Stimulated activated CD8-positive, alpha-beta memory T cell treated with anti-CD3 and anti-CD28 coated beads, Interleukin-2, amount 100 ng/mL, for 1 hour (primary cell): ENCODE measurements at places on chromosomes 1 and 21.

GRCh38 chr21:38257667-38258066 is 876 bp downstream of the KCNJ15 start:
- no peak for DNase-seq

DNA sequence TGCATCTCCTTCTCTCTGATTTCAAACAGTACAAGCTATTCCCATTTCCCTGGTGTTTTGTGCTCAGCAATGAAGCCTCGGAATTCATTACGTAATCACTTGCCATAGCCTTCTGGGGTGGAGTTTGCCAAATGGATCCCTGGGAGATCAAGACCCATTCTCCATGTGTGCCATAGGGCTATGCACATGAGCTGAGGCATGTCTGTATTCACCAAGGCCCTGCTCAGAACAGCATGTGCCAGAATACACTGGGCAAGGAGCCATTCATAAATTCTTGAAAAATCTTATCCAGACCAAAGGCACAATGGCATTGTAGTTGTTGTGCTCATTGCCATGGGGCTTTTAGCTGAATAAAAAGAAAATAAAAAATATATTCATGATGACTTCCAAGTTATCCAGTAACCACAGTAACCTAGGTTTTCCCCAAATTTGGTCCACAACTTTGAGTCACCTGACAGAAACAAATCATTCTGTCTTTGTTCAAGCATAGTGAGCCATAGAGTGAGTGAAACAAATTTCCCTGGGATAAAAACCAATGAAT is 53.0 kb downstream of the CRB1 start:
- no peak for DNase-seq

GRCh38 chr1:13620825-13621224 is 37.2 kb downstream of the PDPN start:
- no peak for DNase-seq

DNA sequence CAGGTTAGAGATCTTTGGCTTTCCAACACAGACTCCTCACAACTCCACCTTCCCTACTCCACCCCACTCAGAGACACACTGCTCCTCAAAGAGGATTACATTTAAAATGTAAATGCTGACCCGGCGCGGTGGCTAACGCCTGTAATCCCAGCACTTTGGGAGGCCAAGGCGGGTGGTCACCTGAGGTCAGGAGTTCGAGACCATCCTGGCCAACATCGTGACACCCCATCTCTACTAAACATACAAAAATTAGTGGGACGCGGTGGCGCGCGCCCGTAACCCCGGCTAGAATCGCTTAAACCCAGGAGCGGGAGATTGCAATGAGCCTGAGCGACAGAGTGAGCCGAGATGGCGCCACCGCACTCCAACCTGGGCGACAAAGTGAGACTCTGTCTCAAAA is 1.8 kb upstream of the ANP32E start:
- DNase-seq: no peak

GRCh38 chr1:1216770-1217620 is 3.0 kb upstream of the TNFRSF4 start:
- no peak for DNase-seq

- no peak for DNase-seq
Observed at GRCh38 chr1:54490361-54491248, 57.4 kb upstream of the ACOT11 start.

GRCh38 chr1:238458899-238459298 is 568.2 kb upstream of the ZP4 start:
- no peak for DNase-seq

GRCh38 chr1:182686446-182686845 is 2.1 kb upstream of the RGS8 start:
- no peak for DNase-seq

- no peak for DNase-seq
Observed at GRCh38 chr1:86926883-86927282, 12.4 kb downstream of the HS2ST1 start.

GRCh38 chr21:42654913-42655795 is 1.7 kb downstream of the PDE9A start:
- DNase-seq: no peak

DNA sequence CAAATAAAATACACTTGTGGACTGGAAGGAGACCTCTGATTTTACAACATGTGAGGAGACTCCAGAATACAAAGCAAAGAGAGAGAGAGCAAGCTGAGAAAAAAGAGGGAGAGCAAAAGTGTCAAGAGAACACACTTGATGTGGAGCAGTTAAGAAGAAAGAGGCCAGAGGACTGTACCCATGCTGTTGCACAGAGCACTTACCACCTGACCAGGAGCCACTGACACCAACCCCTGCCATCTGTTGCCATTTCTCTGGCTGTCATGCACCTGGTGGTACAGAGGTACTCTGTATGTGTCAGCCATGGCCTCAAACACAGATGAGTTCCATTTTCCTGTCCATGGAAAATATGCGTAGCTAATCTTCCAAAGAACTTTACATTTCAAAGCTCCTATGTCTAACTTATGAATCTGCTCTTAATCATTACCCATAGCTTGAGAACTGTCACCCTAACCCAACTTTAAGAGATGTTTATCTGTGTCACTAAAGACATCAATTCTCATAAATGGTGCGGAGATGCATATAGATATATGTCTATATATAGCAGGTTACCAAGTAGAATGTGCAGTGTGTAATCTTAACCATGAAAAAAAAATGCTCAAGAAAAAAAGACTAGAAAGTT is 32.8 kb upstream of the ABCD3 start:
- no peak for DNase-seq

DNA sequence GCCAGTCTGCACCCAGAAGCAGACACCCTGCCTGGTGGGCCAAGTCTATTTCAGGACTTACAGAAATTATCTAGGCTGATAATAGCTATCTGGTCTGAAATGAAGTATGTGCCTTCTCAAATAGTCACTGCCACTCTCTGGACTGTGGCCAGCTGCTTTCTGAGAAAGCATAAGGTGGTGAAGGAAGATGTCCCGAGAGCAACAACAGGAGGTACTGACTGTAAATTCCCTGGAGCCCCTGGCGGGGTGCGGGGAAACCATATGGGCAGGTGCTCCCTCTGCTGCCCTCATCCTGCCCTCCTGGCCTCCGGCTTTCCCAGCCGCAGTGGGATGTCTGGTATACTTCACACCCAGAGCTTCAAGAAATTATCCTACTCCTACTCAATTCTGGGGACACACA is 86.8 kb downstream of the TGFBR3 start:
- DNase-seq: no peak

DNA sequence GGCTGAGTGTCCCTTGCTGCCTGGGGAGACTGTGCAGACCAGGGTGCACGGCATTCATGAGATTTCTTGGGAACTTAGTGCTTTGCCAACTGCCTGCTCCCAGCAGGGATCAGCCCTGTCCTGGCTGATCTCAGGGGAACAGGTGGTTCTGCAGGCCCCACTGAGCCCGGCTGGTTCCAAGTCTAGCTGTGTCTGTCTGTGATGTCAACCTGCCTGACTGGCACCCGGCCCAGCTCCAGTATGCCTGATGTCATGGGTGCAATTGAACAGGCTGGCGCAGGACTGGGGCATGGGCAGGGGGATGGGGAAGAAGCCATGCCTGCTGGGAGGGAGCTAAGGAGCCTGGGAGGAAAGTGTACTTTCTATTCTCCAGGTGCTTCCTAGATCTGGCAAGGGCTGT is 227.1 kb downstream of the GRIK3 start:
- DNase-seq: no peak

- no peak for DNase-seq
Observed at GRCh38 chr21:16522548-16522947, 792.8 kb downstream of the USP25 start.

DNA sequence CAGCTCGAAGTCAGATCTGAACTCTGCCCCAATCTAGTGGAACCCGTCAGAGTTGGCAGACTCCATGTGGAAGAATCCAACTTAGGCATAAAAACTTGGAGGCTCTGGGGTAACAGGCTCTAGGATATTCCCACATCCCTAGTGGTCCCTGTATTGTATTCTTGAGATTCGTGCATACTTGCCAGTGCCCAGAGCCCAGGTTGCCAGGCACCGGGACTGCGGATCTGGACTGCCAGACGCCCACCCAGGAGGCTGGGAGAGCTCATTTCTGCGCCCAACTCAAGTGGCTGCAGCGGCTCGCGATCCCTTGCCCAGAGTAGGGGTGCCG is 1.1 kb downstream of the GRIK1 start:
- DNase-seq: no peak

GRCh38 chr1:234969581-234970400 is 158.8 kb downstream of the TOMM20 start:
- no peak for DNase-seq

GRCh38 chr1:208268541-208269337 is 24.6 kb upstream of the PLXNA2 start:
- DNase-seq: no peak
